ENCODE measurements at places on chromosomes 4 and X.

DNA sequence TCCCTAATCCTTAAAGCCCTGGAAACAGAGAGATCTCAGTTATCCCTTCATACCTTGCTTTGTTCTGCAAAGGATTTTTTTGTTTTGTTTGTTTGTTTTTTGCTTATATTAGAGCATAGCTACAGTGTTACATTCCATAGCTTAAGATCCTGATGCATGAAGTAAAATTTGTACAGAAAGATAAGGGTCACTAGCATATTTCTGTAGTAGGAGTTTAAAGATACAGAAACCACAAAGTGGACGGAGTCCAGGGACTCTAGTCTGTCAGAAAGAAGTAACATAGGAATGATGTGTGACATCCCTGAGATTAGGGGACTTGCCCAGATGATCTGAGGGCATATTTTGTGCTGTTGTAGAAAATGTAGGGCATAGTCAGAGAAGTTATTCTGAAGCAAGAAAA, 151.9 kb upstream of the PLAC1 start:
- no peak for DNase-seq

GRCh38 chrX:131262738-131263679, 26.1 kb downstream of the IGSF1 start:
- peak; percentile 64 for DNase-seq

DNA sequence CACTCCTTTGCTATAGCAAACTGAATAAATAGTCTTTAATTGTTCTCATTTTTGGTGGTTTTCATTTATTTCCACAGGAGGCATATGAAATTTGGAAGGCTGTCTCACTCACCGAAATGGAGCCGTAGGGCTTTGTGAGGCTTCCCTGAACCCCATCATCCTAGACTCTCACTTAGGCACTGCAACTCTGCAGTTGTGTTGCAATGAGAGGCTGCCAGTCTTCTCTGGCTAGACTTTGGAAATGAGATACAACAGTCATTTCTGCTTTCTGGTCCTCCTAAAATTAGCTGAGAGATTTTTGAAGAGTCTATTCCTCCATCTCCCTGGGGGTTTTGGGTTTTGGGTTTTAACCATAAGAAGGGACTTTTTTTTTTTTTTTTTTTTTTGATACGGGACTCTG, 146.5 kb downstream of the SH3BGRL start:
- DNase-seq: no peak

- no peak for DNase-seq
These were observed 113.6 kb downstream of the GLUD2 start for GRCh38 chrX:121160987-121161386.

DNA sequence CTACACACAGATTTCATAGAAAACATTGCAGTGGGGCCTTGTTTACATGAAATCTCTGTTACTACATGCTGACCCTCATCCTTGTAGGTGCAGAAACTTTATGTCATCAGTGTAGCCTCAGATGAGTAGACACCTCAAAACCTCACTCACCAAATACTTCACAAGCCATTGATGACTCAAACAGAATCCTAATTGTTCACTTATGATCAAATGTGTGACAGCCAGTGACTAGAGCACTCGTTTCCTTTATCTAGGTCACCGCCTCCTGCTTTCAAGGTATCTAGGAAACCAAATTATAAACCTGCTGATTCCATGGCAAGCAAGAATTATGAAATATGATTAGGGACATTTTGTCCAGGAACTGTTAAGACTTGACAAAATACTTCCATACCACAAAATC, 255.8 kb upstream of the GPRIN3 start:
- DNase-seq: no peak

GRCh38 chrX:20906571-20906970, 467.6 kb upstream of the CNKSR2 start:
- DNase-seq: no peak

- DNase-seq: no peak
These were observed 11.9 kb upstream of the SEL1L3 start for GRCh38 chr4:25874655-25875054.

GRCh38 chr4:65063601-65064000, 606.7 kb downstream of the EPHA5 start:
- DNase-seq: no peak

GRCh38 chrX:154603438-154604430, 15.3 kb downstream of the CTAG1B start:
- no peak for DNase-seq

DNA sequence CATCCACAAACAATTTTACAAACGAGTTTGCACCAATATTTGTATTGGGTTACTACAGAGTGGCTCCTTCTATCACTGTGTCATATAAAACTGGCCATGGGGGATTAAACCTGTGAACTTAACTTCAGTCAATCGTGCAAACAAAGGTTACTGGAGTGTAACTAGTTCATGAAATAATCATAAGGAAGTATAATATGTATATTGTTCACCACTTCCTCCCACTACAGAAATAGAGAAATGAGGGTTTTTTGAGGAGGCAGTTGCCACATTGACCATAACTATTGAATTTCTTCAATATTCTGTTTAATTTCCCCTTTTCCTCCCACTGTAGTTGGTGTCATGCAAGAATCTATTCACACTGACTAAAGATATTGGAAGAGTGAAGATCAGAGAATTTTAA, at the start of gene GPR82:
GPR82 (plus strand) TSS at position 356 of the 400 bp plus-strand sequence. CDS start 2,846 bp downstream, outside the sequence.
- DNase-seq: no peak

DNA sequence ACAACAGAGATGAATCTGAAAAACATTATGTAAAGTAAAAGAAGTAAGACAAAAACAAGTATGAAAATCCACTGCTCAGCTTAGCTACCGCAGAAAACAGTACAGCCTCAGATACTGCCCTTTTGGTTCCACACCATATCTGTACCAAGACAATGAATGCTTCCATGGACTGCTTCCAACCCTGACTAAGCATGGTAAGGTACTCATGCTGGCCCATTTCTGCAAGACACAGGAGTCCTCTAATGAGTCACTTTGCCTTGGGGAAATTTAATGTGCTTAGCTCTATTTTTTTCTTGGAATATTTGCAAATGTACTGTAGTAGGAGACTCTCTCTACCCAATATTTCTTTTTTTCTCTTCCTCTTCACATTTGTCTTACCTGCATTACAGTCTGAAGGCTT, 931.7 kb upstream of the HS3ST1 start:
- DNase-seq: no peak

DNA sequence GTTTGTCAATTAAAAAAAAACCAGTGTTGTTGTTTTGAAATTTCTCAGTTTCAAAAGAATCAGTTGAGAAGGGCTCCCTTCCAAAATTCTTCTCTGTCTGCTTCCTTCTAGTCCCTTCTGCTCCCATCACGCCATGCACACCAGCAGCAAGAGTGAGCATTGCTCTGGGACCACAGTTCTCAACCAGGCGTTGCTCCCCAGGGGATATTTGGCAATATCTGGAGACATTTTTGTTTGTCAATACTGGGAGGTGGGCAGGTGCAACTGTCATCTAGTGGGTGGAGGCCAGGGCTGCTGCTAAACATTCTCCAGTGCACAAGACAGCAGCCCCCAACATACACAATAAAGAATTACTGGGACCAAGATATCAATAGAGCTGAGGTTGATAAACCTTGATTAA, 74.8 kb upstream of the EGFL6 start:
- DNase-seq: no peak

- no peak for DNase-seq
These were observed 150.5 kb downstream of the RAP1GDS1 start for GRCh38 chr4:98411731-98412130.

DNA sequence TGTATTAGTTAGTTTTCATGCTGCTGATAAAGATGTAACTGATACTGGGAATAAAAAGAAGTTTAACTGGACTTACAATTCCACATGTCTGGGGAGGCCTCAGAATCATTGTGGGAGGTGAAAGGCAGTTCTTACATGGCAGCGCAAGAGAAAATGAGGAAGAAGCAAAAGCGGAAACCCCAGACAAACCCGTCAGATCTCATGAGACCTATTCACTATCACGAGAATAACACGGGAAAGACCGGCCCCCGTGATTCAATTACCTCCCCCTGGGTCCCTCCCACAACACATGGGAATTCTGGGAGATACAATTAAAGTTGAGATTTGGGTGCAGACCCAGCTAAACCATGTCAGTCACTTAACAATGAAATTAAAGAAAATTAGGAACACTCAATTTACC, 499.1 kb downstream of the FSTL5 start:
- peak; percentile 37 for DNase-seq

- DNase-seq: no peak
These were observed 187.0 kb upstream of the RBPJ start for GRCh38 chr4:26133840-26134239.

DNA sequence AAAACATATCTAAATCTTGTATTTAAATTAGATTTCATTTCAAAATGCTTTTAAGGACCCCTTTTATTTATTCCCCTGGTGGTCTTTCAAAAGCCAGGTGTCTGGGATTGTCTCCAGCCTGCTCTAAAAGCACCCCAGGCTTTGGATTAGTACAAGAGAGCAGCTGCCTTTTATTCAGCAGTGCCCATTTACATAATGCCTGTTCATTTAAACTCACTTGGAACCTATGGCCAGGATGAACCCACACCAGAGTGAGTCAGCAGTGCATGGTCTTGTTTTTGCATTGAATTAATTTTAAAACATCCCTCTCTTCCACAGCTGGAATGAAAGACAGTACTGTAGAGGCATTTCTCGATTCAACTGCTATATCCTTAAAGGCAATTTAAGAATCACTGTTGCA, 64.1 kb upstream of the TENM3 start:
- no peak for DNase-seq

- no peak for DNase-seq
These were observed 158.0 kb downstream of the KCNIP4 start for GRCh38 chr4:21790438-21791029.

DNA sequence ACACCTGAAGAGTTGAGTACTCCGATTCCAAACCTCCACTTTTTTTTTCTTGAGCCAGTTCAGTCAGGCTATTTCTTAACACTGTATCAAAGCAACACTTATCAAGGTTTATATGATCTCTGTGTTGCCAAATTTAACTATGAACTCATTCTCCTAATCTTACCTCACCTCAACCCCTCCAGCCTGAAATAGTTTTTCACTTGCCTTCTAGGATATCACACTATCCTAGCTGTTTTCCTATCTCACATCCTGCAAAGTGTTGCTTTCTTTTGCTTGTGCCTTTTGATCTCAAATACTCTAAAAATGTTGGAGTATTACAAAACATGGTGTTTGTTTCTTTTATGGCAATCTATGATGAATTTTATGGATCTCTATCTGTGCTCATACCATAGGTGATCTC, 415.0 kb downstream of the CFAP47 start:
- no peak for DNase-seq

DNA sequence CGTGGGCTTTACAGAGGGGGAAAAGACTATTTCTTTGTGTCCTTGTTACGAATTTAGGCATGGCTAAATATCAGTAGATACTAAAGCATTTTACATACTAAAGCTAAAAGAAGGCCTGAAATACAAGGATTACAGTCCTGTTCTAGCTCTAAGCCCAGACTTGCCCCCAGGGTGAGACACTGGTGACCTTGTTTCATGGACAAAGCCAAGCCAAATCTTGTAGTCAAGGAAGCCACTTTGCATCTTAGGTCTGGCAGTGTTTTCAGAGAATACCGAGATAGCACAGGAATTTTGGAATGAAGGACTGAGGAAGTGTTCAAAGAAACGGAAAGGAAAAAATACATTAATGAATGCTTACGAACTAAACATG, 733 bp upstream of the G3BP2 start:
- no peak for DNase-seq

- DNase-seq: no peak
These were observed 146.4 kb downstream of the CPEB2 start for GRCh38 chr4:15148691-15149090.

DNA sequence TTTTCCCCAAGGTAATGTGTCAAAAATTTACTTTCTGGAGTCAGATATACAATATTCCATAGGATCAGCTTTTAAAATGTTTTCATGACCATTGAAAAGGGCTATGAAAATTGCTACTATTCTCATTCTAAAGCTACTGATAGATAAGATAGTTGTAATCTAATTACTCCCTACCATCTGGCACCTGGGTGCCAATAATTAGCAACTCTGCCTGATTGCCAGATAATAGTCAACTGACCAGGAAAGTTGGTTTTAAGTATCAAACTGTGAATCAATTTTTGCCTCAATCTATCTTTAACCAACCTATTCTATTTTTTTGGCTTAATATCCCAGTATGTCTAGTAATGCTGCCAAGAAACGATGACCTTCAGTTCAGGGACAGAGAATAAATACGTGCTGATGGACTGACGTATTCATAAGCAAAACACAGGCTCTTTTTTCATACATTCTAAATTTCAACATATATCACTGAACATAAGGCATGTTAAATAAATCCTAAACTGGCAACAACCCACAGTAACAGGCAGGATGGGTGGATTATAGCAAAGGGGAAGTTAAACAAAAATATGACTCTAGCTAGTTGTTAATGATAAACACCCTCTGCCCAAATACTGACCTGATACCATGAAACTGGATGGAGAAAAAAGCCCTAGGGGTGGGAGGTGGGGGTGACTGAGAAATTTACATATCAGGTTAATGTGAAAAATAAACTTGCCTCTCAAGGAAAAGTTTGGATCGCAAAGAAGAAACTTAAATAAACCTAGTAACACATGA, 18.2 kb downstream of the SH3RF1 start:
- DNase-seq: no peak

DNA sequence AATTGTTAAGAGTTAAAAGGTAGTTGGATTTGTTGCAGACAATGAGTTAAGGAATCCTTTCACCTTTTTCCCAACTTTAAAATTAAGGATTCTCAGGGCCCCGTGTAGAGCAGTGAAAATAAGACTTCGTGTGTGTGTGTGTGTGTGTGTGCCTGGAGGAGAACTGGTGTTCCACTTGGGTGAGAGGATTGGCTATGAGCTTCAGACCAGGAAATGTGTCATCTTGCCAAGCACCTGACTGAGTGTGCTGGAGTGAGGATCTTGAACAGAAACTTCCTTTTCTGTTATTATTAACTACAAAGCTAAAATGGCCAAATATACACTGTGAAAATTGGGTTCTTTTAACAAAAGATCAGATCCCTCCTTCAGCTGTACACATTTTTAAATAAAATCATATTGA, 113.1 kb upstream of the VCX2 start:
- no peak for DNase-seq

DNA sequence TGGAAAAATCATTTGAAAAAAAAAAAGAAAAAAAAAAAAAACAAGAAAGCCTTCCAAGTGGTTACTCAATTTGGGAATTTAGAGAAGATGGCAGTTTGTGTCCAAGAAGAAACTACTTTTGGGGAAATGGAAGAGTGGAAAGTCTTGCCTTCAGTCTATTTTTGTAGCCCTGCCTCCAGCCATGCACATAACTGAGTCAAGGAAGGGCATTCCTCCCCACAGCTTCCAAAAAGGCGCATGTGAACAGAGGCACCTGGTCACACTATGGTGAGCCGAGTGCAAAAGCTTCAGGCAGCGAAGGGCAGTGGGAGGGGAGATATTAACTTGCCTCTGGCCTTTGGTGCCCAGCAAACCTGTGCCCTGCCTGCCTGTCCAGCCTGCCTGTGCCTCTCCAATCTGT, 163.7 kb downstream of the SMIM20 start:
- no peak for DNase-seq

All from Caco-2 (cell line).